Stimulated activated CD4-positive, alpha-beta T cell treated with anti-CD3 and anti-CD28 coated beads, Interleukin-4, amount 100 ng/mL, for 1 hour (primary cell): ENCODE measurements at places on chromosomes 12 and 14.

DNA sequence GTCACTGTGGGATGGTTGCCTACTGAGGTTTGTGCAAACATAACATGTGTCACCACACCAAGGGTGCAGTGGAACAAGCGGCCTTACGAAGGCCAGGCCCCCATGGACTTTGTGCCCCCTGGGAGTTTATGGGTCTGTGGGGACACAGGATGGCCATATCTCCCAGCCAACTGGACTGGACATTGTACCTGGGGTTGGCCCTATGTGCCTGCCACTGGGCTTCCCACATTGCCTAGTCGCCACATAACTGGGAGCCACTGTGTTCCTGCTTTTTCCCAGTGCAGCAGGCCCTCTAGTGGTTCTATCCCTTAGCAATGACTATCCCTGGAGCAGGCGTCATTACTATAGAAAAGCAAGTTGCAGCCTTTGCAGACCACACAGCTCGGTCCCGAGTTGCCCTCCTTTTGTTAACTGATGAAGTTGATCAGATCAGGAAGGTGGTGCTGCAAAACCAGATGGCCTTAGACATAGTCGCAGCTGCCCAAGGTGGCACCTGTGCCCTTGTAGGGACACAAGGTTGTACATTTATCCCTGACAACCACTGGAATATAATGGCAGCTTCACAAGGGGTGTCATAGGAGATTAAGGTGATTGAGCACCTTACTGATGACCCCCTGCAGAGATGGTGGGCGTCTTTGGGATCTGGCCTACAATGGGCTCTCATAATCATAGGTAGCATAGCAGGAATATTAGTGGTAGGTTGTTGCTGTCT lies 15.2 kb upstream of the RNASE12 start:
- DNase-seq = no peak

DNA sequence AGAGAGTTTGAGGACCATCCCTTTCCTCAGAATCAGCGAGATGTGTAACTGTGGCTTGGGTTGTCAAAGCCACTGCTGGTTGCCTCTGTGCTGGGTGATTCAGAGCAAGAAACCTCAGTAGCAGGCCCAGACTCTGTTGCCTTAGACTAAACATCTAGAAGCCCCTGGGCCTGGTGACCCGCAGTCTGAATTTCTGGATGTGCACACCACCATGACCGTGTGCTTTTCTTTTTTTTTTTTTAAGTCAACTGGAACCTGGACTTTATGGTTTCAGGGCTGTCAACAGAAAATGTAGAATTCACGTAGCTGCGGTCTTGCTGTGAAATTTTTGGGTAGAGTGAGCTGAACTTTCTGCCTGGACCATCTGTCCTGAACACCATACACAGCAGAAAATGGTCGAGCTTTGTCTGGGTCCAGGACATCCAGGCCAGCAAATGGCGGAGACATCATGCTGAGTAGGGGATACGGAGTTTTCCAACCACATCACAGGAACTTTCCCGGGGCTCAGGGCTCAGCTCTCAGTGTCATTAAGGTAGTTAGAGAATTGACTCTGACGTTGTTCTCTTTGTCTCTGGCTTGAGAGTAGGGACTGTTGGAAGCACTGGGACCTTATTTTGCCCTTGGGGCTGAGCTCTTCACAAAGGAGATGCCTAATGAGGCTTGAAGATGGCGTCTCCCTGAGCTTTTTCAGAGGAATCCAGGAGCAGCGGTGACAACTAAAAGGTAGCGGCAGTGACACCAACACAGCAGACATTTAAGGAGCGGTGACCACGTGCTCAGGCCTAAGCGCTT lies 23.0 kb upstream of the BATF start:
- no peak for DNase-seq

- DNase-seq = no peak
Measured at GRCh38 chr14:65153101-65153500, 50.8 kb upstream of the MAX start.

DNA sequence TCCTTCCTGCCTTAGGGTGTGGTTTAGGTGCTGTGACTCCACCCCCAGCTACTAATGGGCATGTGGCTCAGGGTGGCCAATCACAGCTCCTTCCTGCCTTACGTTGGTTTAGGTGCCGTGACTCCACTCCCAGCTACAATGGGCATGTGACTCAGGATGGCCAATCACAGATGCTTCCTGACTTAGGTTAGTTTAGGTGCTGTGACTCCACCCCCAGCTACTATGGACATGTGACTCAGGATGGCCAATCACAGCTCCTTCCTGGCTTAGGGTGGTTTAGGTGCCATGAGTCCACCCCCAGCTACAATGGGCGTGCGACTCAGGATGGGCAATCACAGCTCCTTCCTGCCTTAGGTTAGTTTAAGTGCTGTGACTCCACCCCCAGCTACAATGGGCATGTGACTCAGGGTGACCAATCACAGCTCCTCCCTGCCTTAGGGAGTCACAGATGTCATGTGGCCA lies 163.9 kb downstream of the TBX5 start:
- no peak for DNase-seq

- DNase-seq = no peak
Measured at GRCh38 chr12:85029456-85029855, 6.6 kb downstream of the TSPAN19 start.

GRCh38 chr12:132429946-132430643 lies 59.9 kb upstream of the FBRSL1 start:
- DNase-seq = peak; percentile 48

- no peak for DNase-seq
Measured at GRCh38 chr14:105980224-105980623, 453.8 kb downstream of the TMEM121 start.

- DNase-seq = no peak
Measured at GRCh38 chr12:94245631-94246383, 97.4 kb downstream of the PLXNC1 start.
